ENCODE measurements at places on chromosomes 7 and 10. TPM values are rescaled to one million over a fixed set of nuclear protein-coding genes. Genes with fewer than 3 reads are reported as not detected.

ZNF365 gene
- not detected for polyA plus RNA-seq

PTPN20 gene
- 1.4 TPM for polyA plus RNA-seq

CNPY1 gene
- polyA plus RNA-seq: not detected

- no peak for DNase-seq
Observed at GRCh38 chr10:123906884-123907652, 15.5 kb upstream of the CPXM2 start.

DNA sequence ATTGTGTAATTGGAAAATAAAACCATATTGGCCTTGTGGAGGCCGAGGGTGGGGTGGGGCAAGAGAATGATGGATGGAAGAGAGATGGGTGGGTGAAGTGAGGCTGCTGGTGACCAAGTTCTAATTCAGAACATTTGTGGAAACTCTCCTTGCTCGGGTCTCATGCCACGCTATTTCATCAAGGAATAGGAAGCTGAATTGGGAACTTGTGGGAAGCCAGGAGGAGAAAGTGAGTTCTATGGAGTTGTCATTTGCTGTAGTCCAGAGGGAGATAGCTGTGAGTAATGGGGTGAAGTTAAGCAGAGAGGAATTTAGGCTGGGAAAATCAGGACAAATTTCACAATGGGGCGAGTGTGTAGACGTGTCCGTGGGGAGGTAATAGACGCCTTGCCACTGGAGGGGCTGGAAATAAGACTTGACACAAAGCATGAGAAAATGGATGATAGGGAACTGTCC lies 339.2 kb downstream of the LRMDA start:
- no peak for DNase-seq

DNA sequence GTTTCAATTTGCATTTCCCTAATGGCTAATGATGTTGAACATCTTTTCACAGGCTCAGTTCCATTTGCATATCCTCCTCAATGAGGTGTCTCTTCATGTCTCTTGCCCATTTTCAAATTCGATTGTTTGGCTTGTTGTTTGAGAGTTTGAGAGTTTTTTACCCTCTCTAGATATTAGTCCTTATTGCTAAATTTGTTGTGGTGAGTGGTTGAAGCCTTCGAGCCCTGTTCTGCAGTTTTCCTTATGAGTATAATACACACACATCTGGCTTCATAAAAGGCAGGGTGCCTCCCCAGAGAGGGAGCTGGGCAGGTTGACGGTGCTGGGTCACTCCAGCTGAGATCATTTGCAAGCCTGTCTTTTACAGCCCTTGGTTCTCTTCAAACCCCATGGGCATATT lies 65.1 kb downstream of the RGS10 start:
- no peak for DNase-seq

DNA sequence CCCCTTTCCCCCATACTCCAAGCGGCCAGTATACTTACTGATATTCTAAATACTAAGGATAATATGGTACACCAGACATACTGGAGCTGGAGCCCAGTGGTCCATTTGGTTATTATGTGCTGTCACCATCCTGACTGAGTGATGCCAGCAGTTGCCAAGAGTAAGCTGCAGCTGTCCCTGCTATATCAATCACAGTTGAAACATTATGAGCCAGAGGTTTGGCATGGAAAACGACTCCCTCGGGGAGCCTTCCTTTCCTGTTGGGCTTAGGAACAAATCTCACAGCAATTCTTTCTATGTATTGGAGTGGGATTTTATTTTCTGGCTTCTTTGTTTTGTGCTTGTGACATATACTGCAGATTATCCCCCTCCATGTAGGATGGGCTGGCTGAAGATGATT lies 32.6 kb downstream of the STRIP2 start:
- no peak for DNase-seq

- DNase-seq: no peak
Observed at GRCh38 chr7:36287371-36288241, 102.1 kb upstream of the ANLN start.

- DNase-seq: peak; percentile 76
Observed at GRCh38 chr7:2800931-2801688, 43.0 kb downstream of the GNA12 start.
